ENCODE measurements at places on chromosomes 2 and 18.

GRCh38 chr2:113160962-113161361 lies 12.8 kb upstream of the PSD4 start:
- DNase-seq, result no peak

DNA sequence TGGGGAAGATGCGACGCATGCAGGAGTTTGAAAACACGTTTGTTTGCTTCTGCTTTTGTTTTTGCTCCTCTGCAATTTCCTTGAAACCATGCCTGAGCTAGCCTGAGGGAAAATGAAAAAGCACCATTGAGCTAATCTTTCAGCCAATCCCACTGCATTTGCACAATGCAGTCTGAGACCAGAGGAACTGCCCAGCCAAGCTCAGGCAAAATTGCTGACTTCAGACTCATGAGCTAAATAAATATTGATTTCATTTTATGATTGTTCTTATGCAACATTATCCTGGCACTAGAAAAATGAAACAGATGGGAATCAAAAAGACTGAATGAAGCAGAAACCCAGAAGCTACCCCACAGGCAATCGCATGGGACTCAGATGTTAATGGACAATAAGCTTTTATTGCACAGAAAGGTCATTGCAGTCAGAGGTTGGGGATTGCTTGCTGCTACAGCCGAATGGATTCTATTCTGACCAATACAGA lies 37.0 kb downstream of the TPRKB start:
- DNase-seq, result no peak

- DNase-seq, result no peak
Observed at GRCh38 chr18:59929621-59930295, 30.0 kb downstream of the PMAIP1 start.

DNA sequence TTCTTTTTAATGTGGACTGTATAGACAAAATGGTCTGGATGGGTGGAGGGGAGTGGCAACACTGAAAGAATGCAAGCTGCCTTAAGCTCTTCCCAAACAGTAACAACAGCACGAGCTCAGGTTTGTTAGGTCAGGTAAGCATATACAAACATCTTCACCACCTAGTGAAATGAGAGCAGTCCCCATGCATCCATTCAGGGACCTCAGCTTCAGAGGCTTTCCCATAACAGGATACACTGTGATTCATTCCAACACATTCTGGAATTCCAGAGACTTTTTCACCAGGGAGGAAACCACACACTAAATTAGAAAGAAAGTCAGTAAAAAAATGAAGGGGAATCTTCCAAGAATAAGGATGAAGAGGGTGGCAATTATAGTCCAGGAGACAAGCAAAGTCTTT lies 50.4 kb upstream of the BZW1 start:
- no peak for DNase-seq

- no peak for DNase-seq
Observed at GRCh38 chr2:231987124-231987727, 25.7 kb downstream of the DIS3L2 start.

DNA sequence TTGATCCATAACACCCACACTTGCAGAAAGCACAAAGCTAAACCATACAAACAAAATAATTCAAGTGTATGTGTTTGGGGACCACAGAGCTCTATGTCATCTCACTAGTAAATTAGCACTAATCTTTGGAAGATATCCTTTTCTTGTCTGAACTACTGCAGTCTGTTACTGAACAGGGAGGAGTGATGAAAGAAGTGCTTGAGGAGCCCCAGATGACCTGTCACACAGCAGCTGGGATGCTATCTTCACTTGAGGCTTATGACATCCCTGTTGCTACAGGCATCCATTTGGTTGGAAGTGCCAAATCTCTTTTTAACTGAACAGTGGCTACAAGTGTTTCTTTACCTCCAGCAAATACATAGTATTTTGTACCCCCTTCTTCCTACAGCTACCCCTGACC lies 386.3 kb upstream of the CHAC2 start:
- DNase-seq, result peak; percentile 3

- no peak for DNase-seq
Observed at GRCh38 chr2:241686324-241686649, 328 bp downstream of the DTYMK start.

GRCh38 chr2:3703236-3703756 lies at the start of gene DCDC2C:
Gene DCDC2C, plus strand, starts transcription at chr2:3703575. Its CDS starts 177 bp downstream, at chr2:3703752.
- DNase-seq, result no peak

GRCh38 chr2:53964257-53964952 lies 6.4 kb downstream of the PSME4 start:
- DNase-seq, result no peak

GRCh38 chr2:154437104-154437503 lies 261.4 kb upstream of the KCNJ3 start:
- DNase-seq, result no peak

- peak; percentile 3 for DNase-seq
Observed at GRCh38 chr2:196131384-196131937, 39.9 kb downstream of the STK17B start.

DNA sequence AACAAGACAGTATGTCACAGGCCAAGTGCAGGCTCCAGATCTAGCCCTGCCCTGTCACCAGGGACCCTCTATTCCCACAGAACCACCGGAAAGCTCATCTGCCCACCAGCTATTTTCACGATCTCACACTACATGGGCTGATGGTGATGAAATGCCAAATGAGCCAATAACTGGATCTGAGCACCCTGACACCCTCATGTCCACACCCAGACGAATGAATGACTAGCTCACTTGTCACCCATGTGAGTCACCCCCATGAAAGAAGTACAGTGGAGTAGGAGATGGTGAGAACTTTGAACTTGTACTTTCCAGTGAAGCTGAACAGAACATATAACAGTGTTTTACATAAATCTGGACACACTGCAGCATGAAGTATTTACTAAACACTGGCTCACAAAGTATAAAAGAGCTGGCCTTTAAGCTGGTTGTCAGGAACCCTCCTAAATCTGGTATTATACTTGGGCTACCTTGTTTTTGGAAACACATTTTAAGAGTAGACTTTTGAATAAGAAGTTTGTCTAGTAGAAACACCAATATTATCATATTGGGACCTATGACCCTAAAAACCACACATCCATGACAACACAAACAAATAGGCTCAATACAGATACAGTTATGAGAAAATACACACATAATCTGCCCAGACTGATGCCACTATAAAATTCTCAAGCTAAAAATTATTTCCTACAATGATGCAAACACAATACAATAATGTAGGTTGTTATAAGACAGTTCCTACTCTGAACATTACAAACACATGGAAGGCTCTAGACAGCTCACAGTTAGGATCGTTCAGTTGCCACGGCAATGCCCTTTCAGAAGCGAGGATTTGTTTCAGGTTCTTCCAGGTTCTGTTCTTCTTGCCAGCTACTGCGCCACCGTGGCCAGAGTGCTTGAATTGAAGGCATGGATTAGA lies 19.0 kb downstream of the INO80C start:
- no peak for DNase-seq

DNA sequence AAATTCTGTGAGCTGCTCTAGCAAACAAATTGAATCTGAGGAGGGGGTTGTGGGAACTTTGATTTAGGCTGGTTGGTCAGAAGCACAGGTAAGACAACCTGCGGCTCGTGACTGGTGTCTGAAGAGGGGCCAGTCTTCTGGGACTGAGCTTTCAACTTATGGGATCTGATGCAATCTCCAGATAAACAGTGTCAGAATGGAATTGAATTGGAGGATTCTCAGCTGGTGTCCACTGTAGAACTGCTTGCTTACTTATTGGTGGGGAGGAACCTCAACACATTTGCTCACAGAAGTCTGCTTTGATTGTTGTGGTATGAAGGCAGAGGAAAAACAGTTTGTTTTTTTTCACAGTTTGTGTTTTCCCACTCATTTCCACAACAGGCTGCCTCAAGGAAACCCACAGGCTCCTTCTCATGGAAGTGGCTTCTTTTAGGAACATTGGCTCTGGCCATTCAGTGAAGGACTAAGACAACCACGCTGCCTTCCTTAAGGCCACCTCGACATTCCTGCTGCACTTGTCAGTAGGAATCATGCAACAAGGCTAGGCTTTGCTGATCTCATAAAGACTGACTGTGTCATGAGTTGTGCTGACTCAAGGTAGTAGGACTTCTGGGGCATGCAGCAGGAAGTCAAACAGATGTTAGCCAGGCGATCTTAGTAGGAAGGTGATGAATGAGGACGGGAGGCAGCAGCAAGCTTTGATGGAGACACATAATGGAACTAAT lies 104.7 kb downstream of the TSN start:
- DNase-seq, result no peak

DNA sequence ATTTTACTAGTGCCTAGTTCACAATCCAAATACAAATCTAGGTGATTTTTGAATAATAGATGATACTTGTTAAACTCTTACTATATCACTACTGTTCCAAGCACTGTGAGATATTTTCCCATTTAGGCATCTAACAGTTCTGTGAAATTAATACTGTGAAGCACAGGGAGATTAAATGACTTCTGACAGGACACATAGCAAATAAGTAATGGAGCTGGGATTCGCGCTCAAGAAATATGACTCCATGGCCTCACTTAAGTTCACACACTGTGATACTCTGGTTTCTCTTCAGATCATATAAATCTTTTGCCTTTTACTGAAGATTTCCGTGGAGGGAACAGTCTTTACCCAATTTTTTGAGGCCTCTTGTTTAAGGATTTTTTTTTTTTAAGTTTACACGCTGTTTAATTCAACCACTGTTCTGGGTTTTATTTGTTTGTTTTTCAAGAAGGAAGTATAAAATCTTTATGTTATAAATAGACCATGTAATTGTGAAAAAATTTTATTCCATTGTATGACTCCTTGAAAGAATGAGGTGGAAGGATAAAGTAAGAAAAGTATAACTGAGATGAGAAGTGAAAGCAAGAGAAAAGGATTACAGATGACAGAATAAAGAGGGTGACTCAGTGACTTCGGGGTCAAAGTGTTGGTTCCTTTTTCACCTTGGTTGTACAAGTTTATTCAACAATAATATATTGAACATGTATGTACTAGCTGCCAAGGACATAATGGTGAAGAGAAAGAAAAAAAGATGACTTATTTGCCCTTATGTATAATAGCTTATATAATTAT lies 30.2 kb downstream of the RBM45 start:
- DNase-seq, result peak; percentile 8

DNA sequence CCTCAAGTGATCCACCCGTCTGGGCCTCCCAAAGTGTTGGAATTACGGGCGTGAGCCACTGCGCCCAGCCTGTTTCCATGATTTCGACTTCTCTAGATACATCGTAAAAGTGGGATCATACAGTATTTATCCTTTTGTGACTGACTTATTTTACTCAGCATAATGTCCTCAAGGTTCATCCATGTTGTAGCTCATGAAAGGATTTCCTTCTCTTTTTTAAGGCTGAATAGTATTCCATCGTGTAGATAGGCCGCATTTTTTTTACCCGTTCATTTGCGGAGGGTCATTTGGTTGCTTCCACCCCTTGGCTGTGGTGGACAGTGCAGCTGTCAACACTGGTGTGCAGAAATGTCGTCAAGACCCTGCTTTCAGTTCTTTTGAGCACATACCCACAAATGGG lies 48.8 kb upstream of the SMAD7 start:
- no peak for DNase-seq

GRCh38 chr2:235493775-235494715 lies at the start of gene AGAP1:
Gene AGAP1, plus strand, starts transcription at chr2:235494043.
- DNase-seq, result peak; percentile 76

GRCh38 chr18:62386601-62387000 lies 61.5 kb downstream of the TNFRSF11A start:
- no peak for DNase-seq

DNA sequence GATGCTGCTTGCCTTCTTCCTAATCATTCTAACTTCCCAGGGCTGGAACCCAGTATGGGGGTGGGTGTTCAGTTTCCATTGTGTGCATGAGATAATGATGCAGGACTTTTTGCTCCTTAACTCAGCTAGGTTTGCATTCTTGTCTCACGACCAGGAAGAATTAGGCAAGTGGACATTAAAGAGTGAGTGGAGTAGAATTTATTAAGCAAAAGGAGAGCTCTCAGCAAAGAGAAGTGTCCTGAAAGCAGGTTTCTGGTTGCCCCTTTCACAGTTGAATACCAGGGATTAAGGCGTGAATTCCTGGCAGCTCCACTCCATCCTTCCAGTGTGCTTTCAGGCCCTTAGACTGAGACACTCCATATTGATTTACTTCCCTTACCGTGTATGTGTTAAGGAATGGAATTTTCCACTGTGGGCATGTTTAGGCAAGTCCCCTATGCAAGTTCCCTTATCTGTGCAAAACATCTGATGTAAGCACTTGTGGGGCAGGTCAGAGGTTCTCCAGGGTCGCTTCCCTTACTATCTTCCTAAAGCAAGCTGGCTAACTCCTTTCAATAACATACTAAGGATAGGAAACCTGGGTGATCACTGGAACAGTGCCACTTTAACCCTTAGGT lies 126.5 kb downstream of the GPR39 start:
- no peak for DNase-seq

- DNase-seq, result no peak
Observed at GRCh38 chr2:168216351-168217005, 30.9 kb downstream of the STK39 start.

DNA sequence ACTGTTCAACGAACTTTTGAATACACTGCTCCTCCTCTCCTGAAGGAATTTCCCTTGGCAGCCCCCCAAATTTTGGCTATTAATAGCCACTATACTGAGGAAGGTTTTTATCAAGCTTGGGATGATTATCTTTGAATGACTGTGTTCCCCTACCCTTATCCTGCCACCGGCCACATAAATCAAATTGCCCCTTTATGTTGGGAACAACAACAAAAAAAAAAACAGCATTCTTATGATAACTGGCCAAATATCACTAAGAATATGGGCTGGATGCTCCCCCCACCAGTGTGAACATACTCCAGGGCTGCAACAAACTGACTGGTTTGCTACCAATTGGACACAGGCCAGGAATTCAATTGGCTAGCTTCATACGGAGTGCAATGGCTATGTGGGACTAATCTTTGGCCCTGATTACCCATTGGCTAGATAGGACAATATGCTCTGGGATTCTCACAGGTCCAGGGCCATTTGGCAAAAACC lies 20.6 kb downstream of the DUSP11 start:
- DNase-seq, result no peak

- DNase-seq, result no peak
Observed at GRCh38 chr18:70029163-70029562, 81.5 kb upstream of the CD226 start.

GRCh38 chr2:177129610-177130009 lies 83.0 kb upstream of the HNRNPA3 start:
- no peak for DNase-seq

DNA sequence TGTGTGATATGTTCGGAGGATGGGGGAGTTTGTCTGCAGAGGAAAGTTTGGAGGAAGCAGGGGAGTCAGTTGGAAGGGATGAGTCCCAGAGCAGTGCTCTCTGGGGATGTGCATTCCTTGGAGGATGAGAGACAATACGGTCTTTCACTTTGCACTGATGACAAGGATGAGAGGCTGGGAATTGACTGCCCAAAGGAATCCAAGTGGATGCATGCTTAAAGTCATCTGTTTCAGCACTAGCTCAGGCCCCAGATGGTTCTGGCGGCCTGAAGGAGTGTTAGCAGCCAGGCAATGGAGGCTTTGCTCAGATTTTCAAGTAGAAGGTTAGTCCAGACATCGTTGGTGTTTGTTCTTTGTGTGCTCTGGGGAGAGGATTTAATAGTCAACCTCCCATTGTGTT lies 100.2 kb downstream of the CRIM1 start:
- no peak for DNase-seq

GRCh38 chr2:177211169-177211568 lies 1.4 kb upstream of the HNRNPA3 start:
- no peak for DNase-seq

GRCh38 chr18:26863122-26863879 lies 2.2 kb downstream of the AQP4 start:
- DNase-seq, result peak; percentile 66

- peak; percentile 44 for DNase-seq
Observed at GRCh38 chr2:29920130-29920577, 1.2 kb downstream of the ALK start.

- DNase-seq, result peak; percentile 93
Observed at GRCh38 chr2:125979886-125980285, 676.1 kb upstream of the GYPC start.
